ENCODE measurements at places on chromosomes 4 and X. TPM values are rescaled to one million over a fixed set of nuclear protein-coding genes. Genes with fewer than 3 reads are reported as not detected.

DNA sequence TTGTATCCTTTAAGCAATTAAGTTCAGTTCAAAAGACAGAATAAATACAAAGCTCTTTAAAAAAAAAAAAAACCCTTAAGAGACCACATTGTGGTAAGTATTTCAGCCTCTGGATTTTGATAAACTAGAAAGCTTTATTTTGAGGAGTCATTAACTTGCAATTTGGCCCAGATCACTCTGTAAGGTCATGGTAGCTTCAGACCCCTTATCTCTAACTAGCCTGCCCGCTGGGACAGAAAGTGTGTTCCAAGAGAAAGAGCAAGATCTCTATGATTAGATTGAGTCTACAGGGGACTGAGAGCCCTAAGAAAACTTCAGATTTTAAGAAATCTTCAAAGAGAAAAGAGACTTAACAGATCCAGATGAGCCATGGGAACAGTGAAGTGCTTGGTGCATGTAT, 45.6 kb downstream of the GALNT7 start:
- H3K4me1 ChIP-seq, result peaks cover 45% of the 10 kb centered on the region
- H3K36me3 ChIP-seq, result no peaks in the 10 kb centered on the region
- peak overlapping the region; percentile 4 for H3K27ac ChIP-seq
- no peak for DNase-seq
- no peaks in the 10 kb centered on the region for H3K27me3 ChIP-seq

The GC gene
- not detected for total RNA-seq

The NR3C2 gene
- 5.2 TPM for total RNA-seq

DNA sequence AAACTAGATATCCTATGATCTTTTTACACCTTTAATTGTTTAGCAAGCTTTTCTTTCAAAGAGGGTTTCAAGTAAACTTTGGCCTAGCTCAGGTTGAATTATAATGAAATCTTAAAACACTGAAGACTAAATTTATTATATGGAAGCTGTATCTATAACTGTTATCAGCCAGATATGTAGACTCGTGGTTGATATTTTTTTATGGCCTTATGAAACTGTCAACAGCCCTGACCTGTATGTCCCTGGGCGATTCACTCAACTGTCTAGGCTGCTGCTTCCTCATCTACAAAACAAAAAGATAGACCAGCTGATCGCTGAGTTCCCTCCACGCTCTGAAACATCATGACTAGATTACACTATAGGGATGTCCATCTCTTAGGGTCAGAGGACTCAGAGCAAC, 21.2 kb upstream of the PDK3 start:
- H3K4me3 ChIP-seq, result no peak overlapping the region
- H3K27ac ChIP-seq, result no peak overlapping the region
- no peaks in the 10 kb centered on the region for H3K36me3 ChIP-seq

The SMIM31 gene
- total RNA-seq, result not detected

The LDB2 gene
- total RNA-seq, result 4.6 TPM

DNA sequence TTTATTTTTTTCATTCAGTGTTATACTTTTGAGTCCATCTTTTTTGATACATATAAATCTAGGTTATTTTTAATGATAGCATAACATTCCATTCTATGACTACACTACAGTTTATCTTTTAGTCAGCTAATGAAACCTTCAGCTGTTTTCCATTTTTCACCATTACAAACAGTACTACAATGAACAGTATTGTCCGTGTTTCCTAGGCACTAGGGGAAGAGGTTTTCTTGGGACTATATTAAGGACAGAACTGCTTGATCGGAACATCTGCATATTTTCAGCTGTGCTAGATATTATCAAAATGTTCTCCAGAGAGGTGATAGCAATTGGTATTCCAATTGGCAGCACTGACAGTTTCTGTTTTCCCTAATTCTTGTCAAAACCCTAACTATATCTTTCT, 44.3 kb upstream of the HCCS start:
- DNase-seq, result no peak
- no peaks in the 10 kb centered on the region for H3K36me3 ChIP-seq
- no peaks in the 10 kb centered on the region for H3K27me3 ChIP-seq
- no peak overlapping the region for H3K4me3 ChIP-seq
- H3K4me1 ChIP-seq, result peaks cover 13% of the 10 kb centered on the region

The HTR2C gene
- 1.1 TPM for total RNA-seq

Measured in mesothelial cell of epicardium (in vitro differentiated cells).